NCI-H1092 treated with DMSO at 0.1 percent for 48 hours (cell line): ENCODE measurements at places on chromosomes 11 and 22.

DNA sequence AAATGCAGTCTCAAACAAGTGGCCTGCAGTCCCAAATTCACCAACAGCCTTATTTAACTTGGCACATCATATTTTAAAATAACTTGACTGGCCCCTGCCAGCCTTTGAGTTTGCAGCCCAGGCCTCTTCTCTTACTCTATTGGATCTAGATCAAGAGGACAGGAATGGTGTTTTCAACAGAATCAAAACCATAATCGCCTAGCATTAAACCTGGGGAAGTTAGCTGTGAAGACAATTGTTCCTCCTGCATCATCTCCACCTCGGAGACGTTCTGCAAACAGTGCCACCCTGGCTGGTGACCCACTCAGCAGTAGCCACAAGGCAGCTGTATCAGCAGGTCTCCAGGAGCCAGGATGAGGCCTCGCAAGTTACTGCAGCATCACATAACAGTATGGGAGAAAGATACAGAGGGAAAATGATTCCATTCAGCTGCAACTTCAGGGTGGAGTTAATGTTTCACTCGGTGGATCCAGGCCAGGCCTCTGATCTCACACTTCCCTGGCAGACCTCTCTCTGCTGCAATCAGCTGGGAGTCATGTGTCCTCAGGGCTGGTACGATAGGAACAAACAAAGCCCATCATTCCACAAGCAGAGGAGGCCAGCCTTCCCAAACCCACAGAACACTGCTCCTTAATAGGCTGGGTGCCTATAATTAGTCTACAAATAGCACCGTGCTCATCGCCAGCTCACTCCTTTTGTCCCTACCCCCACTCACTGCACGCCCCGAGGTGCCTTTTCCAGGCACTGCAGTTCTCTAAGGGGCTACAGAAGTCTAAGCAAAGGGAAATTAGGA lies 18.6 kb upstream of the SCN2B start:
- DNase-seq = peak; percentile 9

DNA sequence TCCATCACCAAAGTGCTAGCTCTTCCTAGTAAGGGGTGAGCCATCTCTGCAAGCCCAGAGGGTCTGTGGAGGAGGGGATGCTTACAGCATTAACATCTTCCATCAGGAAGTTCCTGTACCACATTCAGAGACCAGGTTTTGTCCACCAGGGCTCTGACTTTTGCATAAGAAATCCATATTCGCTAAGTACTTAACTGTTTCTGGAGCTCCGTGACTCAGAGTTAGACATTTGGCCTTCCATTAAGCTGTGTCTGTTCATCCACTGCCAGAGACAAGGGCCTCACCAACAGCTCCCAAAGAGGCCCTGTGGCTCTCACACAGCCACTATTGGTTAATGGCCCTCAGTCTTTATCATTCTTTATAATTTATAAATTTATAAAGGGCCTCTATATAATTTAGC lies 144.6 kb downstream of the ADAMTS15 start:
- DNase-seq = no peak

DNA sequence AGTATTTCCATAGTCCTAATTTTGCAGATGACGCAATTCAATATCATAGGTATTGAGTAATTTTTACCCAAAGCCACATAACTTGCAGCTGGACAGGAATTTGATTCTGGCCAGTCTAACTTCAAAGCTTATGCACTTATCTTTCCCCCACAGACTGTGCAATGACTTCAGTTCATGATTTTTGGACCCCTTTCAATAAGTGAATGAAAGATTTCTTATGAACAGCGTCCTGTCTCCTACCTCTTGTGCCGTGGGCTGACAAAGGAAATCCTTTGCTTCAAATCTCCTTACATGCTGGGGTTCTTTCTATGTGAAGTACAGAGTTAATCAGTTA lies 217.7 kb upstream of the KIRREL3 start:
- DNase-seq = no peak

DNA sequence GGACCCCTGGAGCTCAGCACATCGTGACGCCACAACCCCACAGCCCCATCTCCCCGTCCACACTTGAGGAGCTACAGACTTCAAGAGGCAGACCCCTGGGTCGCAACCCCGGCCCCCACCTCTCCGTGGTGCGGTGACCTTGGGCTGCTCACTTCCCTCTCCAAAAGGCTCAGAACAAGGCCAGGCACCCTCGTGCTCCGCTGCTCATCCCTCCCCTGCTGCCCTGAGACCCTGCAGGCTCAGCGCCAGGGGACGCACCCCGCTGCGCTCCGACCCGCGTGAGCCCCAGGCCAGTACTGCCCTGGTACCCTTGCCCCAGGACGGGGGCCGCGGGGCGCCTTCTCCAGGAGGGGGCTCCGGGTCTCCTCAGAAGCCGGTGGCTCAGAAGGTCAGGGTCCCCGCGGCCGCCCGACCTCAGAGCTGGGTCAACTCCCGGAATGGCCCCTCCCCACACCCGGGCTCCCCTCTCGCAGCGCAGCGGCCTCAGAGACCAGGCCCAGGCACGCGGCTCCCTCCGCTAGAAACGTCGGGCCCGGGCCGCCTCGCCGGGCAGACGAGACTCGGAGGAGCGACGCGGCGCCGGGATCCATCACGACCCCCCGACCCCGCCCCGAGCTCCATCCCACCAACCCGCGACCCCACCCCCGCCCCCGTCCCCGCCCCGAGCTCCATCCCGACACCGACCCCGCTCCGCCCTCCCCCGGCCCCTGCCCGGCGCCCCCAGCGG lies 563 bp downstream of the GATD1 start:
- peak; percentile 64 for DNase-seq

GRCh38 chr11:113876074-113876797 lies 864 bp upstream of the USP28 start:
- DNase-seq = no peak

GRCh38 chr11:7573558-7574296 lies 59.9 kb downstream of the PPFIBP2 start:
- no peak for DNase-seq

- no peak for DNase-seq
Measured at GRCh38 chr11:15159085-15159484, 44.4 kb downstream of the INSC start.

DNA sequence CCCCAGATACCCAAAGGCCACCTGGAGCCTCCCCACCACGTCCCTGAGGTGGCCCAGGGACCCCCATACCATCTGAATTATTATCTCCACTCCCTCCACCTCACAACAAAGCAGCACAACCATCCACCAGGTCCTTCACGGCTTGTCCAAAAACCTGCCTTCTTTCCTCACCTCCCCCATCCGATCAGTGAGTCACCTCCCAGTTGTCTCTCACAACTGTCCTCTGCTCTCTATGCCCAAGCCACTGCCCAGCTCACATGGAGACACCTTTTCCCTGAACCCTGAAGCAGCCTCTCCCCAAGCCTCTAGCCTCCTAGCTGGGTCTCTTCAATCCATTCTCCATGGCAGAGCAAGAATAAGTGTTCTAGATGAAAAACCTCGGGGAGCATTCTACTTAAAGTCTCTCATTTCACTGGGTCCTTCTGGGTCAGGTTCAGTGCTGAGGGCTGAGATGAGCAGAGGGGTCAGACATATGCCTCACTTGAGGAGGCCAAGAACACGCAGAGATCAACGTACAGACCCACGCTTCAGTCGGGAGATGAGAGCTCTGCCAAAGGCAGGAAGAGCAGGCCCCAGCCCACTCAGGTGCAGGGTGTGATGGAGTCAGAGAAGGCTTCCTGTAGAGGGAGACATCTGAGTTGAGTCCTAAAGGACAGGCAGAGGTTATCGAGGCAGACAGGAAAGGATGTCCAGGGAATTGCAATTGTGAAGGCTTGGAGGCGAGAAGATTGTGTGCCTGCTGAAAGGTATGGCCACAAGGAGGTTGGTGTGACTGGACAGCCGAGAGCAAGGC lies 74.7 kb downstream of the PDE2A start:
- no peak for DNase-seq

DNA sequence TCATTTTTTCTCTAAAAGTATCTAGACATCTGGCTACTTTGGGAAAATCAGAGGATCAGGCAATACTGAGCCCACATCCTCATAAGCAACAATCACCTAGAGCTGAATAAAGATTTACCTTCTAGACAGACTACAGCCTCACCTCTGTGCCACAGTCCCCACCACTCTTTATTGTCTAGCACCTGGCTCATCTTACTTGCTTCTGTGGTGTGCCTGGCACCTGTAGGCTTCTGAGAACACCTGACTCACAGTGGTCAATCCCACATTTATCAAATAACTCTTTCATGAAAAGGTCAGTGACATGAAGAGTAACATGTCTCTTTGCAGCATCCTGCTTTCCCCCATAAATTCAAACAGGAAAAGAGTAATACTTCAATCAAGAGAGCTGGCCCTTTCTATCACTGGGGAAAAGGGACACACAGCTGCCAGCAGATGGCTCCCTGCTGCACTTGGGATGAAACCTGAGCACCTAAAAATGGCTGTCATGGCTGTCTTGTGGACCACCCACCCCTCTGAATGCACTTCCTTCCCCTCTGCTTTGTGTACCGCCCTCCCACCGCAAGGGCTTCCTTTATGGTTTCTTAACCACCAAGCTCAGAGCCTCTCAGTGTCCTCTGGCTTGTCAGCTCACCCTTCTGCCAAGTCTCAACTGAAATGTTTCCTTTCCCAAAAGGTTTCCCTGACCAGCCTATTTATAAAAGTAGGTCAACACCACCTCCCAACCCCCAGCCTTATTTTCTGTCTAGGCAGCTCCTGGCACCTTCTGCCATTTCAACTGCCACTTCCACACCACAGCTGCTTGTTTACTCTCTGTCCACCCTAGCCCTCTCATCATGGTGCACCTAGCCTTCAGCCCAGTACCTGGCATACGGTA lies 9.3 kb downstream of the TFIP11 start:
- DNase-seq = peak; percentile 12

DNA sequence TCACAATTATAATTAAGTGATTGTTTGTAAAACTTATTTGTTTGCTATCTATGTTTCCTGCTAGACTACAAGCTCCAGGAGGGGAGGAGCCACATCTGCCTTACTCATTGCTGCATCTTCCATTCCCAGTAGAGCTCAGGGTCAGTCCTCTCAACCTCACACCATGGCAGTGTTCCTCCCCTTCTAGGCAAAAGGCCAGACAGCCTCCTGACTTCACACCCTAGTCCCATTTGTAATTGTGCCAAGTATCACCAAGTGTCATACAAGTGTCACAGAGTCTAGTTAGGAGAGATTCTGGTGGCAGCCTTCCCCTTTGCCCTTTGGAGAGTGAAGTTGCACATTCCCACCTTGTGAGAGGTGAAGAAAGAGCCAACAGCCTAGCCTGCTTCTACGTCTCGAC lies 490.4 kb downstream of the INSC start:
- DNase-seq = peak; percentile 7

DNA sequence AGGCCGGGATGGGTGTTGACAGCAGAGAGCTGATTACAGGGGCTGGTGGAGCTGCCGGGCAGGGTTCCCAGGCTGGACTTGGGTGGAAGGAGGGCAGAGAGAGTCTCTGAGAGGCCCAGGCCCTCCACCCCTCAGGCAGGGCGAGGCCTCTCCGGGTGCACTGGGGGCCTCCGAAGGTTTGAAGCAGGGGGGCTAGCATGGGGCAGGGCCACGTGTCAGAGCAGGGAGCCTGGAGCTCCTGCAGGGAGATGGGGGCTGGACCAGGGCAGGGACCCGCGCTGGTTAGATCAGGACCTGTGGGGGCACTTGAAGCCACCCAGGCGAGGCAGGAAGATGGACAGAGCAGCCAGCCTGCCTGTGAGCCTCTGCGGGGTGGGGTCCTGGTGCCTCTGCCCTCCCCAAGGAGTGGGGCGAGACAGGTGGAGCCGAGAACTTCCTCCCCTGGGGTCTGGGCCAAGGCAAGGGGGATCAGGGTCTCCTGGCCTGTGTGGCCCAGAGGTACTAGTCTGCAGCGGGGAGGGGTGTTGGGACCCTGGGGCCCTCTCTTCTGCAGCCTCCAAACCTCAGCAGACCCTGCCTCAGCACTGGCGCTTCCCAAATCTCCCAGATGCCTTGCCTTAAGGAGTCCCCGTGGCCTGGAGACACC lies 911 bp downstream of the PANX2 start:
- DNase-seq = no peak

DNA sequence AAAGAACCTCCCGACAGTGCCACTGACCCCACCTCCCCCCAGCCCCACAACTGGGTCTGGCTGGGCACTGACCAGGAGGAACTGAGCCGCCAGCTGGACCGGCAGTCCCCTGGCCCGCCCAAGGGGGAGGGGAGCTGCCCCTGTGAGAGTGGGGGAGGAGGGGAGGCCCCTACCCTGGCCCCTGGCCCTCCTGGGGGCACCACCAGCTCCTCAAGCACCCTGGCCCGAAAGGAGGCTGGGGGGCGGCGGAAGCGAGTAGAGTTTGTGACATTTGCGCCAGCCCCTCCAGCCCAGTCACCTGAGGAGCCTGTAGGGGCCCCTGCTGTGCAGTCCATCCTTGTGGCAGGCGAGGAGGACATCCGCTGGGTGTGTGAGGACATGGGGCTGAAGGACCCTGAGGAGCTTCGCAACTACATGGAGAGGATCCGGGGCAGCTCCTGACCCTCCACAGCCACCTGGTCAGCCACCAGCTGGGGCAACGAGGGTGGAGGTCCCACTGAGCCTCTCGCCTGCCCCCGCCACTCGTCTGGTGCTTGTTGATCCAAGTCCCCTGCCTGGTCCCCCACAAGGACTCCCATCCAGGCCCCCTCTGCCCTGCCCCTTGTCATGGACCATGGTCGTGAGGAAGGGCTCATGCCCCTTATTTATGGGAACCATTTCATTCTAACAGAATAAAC lies 12.3 kb downstream of the TMEM132A start:
- DNase-seq = no peak

- DNase-seq = no peak
Measured at GRCh38 chr11:73390601-73391565, 14.7 kb downstream of the RELT start.

GRCh38 chr11:65435411-65435931 lies 12.9 kb downstream of the NEAT1 start:
- no peak for DNase-seq

DNA sequence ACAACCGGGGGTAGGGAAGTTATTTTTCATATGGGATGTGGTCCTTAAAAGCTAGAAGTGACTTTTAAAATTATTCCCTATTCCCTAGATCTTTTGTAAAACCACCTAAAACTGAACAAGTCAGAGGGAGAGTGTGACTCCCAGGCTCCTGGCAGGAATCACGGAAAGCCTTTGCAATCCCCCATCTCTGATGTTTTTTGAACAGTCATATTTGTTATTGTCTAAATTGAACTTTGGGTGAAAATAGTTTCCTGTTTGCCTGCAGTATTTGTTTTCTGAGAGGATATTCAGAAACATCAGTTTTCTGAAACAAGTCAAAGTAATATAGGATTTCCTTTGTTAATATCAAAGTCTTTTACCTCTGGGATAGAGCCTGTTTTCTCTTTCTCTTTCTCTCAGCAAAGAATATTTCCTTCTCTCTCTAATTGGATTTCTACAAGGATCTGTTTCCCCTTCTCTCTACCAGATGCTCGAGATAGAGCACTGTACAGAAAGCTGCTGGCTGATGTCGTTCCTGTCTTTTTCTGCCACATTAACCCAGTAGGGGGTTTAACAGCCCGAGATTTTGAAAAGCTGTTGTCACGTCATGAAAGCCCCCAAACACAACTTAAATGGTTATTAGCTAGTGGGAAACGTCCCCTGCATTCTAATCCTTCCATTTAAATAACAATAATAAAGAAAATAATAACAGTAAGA lies 132.2 kb upstream of the PITPNB start:
- DNase-seq = no peak

GRCh38 chr11:3861683-3862082 lies 6.2 kb downstream of the STIM1 start:
- DNase-seq = no peak
